Stimulated activated CD8-positive, alpha-beta memory T cell treated with anti-CD3 and anti-CD28 coated beads, Interleukin-4, amount 100 ng/mL, for 1 hour (primary cell): ENCODE measurements at places on chromosomes 3 and 15.
A peak's percentile ranks its signal among the peaks of the same experiment; 100 is the strongest.

DNA sequence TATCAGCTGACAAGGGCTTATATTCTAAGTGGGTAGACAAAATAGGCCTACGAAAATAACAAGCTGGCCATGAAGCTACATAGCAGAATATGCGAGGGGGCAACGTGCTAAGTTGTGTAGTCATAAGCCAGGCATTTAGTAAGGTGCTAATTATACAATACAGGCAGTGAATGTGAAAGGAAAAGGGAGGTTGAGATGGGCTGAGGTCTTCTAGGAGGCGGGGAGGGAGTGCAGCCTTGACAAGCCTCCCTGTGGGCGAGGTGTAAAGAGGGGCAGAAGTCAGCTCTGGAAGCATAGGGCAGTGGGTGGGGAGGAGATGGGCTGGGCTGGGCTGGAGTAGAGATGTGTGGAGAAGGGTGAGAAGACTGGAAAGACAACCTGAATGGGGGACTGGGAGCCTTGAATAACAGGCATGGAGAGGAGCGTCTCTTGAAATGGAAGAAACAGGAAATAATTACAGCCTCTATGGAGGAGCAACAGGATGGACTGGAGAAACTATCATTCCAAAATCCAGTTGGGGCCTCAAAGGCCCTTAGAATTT lies 1.2 kb downstream of the TIGIT start:
- no peak for DNase-seq

DNA sequence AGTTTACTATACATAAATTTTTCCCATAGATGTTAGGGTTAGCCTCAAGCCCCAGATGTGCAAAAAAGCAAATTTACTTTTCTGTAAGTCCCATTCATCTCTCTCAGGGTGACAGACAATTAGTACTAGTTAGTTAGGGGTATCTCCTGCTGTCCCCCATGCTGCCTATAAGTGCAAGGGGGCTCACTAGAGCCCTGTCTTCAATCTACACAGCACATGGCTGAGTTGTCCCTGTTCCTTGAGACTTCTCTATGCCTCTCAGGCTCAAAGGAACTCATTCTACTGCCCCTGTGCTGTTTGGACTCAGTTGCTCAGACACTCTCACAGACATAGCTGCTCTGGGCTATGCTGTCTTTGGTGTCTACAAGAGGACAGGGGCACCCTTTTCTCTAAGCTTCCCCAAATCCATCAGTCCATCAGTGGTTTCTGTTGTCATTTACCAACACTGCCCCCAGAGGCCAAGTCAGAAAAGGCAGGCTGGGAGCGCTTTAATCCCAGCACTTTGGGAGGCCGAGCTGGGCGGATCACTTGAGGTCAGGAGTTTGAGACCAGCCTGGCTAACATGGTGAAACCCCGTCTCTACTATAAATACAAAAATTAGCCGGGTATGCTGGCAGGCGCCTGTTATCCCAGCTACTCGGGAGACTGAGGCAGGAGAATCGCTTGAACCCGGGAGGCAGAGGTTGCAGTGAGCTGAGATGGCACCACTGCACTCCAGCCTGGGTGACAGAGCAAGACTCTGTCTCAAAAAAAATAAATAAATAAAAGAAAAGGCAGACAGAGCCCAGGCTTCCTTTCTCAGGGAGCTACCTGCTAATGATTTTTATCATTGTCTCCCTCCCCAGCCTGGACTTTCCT lies 31.4 kb upstream of the PRTG start:
- DNase-seq = no peak

- no peak for DNase-seq
Measured at GRCh38 chr3:24828551-24828950, 333.9 kb upstream of the THRB start.

DNA sequence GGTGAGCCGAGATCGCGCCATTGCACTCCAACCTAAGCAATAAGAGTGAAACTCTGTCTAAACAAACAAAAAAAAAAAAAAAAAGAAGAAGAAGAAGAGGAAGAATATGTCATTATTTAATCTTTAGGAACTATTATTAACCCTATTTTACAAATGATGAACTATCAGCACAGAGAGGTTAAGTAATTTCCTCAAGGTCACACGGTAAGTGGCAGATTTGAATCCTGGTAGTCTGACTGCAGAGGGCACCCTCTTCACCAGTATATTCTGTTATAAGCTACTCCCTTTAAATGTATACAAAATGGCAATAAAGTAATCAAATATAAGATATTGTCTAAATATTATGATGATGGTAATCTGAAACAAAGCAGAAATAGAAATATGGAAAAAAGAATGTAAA lies 77.4 kb upstream of the HERC1 start:
- DNase-seq = no peak

DNA sequence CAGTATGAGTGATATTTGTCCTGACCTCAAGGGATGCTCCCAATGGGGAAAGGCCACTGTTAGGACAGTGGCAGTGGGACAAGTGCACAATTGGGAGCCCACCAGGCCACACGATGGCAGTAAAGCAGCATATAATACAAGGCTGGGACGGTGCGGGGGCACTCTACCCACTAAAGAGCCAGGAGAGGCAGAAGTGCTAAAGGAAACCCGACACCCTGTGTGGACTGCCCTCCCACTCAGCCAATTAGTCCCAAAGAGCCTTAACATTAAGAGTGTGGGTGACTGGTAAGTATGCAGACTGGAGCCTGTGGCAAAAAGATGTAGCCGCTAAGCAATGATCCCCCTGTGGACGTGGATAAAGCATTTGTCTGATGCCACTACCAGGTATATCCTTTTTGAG lies 8.2 kb upstream of the ZNF589 start:
- peak; percentile 35 for DNase-seq

GRCh38 chr3:53218131-53218530 lies 37.7 kb downstream of the TKT start:
- DNase-seq = no peak

- DNase-seq = no peak
Measured at GRCh38 chr3:151901644-151902285, 28.3 kb downstream of the SUCNR1 start.

GRCh38 chr3:188526057-188526456 lies 372.1 kb downstream of the LPP start:
- DNase-seq = no peak

DNA sequence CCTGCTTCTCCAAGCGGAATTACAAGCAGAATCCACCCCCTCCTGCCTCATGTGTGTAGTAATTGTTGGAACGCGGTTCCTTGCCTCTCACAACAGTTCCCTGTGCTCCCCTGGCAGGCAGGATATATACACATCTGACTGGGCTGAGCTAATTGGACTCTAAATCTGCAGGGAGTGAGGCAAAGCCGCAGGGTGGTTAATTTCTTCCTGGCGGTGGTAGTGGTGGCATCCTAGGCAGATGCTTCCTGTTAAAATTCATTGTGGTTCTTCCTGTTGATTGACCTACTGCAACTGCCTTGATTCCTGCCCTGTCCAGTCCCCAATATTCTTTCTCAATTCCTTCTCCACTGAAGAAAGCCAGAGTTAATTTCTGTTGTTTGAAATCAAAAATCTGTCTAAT lies 202.9 kb upstream of the PROK2 start:
- no peak for DNase-seq

- DNase-seq = peak; percentile 84
Measured at GRCh38 chr3:42502429-42503250, at the start of gene VIPR1. TSS of gene VIPR1 (plus strand) at chr3:42502643. CDS start at chr3:42502736, 93 bp downstream.

DNA sequence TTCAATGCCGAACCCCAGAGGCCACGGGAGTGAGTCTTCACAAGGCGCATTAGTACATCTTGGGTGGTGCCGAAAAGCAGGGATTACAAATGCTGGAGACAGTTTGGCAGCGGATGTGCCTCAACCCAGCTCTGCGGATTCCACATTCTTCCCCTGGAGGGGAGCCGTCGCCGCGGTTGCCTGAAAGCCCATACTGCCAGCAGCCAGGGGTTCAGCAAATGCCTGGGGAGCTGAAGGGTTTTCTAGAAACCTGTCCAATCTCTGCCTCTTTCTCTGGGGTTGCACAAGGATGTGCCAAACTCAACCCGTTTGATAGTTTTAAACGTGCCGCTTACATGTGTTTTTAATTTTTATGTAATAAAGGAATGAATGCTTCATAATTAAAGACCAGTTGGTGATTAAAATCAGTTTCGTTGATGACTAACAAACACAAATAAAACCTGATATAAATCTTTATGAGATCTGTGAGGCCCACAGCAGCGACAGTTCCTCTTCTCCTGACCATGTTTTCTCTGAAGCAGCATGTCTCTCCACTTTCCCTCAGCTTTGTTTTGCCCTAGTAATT lies 74.6 kb upstream of the LEKR1 start:
- DNase-seq = no peak

DNA sequence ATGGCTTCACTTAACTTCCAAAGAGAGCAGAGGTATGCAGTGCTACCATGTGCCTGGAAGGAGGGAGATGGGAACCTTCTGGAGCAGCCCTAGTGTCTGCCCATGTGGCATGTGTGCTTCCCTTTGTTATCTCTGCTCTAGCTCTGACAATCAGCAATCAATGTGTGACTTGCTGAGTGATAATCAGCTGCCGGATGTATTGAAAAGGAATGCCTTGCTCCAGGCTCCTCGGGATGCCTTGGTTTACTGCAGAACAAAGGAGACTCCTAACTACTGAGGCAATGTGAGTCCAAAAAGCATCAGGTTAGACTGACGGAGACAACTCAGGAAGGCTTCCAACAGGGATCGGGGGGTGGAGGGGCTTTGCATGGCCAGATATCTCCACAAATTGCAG lies 36.0 kb upstream of the CORO2B start:
- no peak for DNase-seq

DNA sequence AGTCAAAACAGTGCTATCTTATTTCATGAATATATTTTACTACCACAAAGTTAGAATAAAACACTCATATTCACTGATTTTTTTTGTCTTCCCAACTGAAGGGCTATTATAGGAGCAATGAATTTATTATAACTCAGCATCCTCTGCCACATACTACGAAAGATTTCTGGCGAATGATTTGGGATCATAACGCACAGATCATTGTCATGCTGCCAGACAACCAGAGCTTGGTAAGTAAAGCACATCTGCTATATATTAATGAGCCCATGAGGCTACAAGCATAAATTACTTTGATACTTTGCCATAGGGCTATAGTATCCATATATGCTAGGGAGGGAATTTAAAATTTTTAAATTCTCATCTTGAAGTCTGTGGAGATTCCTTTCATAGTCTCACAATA lies 95.9 kb downstream of the FEZF2 start:
- no peak for DNase-seq

DNA sequence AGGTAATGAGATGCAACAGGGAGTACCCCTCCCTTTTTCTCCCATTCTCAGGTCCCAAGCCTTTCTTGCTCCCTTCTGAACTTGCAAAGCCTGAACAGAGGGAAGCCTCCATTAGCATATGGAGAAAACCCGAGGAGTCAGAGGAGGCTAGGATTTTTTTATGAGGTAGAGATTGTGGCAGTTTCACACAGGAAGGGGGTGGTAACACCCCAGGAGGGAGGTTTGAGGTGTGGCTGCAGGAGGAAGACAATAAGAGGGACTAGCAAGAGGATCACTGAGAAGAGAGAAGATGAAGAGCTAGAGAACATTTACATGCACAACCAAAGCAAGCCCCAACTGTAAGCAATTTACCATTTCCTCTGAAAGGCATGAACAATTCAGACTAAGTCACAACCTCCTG lies 322.7 kb downstream of the SV2B start:
- DNase-seq = no peak

DNA sequence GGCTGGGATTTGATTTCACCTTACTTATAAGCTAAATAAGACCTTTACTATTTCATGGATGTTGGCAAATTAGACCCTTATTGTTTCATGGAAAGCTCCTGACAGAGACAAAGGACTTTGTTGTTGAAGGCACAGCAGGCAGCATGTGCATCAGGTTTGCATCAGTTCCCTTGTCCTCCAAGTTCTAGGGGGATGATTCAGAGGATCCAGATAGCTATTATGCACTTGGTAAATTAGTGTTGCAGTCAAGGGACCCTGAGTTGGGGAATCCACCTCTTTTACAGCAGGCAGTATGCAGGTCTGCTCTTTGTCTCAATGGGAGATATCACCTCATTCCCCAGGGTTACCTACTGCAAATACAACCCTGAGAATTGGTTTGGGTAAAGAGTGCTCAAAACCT lies 131.4 kb upstream of the IGSF10 start:
- no peak for DNase-seq

- no peak for DNase-seq
Measured at GRCh38 chr3:140145528-140145927, 210.5 kb downstream of the CLSTN2 start.
